ENCODE measurements at places on chromosomes 12 and 14.

DNA sequence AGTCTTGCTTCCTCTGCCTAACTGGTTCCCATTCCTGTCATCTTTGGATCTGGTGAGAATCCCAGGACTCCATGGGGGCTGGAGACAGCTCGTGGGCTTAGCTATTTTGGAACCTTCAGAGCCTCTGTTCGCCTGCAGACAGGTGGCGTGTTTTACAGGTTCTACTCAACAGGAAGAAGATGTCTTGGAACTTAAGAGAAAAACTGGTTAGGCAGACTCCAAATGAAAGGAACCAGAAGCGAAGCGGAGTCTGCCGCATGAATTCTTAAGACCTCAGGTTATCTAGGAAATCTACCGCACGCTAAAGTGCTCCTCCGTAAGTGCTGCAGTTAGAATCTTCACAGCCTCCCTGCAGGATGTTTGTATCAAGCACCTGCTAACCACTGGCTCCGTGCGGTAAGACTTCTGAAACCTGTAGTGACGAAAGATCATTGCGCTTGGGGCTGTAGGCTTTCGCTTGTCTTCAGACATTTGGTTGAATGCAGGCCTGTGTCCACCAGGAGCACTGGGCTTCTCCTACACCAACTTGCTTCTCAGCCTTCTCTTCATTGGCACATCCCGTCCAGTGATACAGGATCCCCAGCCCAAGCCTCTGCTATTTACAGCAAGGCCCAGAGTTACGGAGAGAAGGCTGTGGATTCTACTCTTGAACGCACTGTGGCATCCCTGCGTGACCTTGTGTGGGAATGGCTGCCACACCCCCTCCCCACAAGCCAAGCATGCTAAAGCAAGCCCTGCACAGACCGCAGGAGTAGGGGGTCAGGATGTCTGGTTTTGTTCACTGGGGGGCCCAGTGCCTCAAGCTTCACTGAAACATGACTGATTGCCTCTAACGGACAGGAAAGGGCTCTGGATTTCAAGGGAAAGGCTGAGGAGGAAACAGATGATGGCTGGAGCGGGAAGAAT is 35.0 kb downstream of the ACADS start:
- peak; percentile 10 for DNase-seq

- DNase-seq = no peak
Measured at GRCh38 chr12:34595749-34596733, 573.7 kb downstream of the ALG10 start.

GRCh38 chr14:49381778-49382177 is 204.4 kb downstream of the RPS29 start:
- no peak for DNase-seq

DNA sequence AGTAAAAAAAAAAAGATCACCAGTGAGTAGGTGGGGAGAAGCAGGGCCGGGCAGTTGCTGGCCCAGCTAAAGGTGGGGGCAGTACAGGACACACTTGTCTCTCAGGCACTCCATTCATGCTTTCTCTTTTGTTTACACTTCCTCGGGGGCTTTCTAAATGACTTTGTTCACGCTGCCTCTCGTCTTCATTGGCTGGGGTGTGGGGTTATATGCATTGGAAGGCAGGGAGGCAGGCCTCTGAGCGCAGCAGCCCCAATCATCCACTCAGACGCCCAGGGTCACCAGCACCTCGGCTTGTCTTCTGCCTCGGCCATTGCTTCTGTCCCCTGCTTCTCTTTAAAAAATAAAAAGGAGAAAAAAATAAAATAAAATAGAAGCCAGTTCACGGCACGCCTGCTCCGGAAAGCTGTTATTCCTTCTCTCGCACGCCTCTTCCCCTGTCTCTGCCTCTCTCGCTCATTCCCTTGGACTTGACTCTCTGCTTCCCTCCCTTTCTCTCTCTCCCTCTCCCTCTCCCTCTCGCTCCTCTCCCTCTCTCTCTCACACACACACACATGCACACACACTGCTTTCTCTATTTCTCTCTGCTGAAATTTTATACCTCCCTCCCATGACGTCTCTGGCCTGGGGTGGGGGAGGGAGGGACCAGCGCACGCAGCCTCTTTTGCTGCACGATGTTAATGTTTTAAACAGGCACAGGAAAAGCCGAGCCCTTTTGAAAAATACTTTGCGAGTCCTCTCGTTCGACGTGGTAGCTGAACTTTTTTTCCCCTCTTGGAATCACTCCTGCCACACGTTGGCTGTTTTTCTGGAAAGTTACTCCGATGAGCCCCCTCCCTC is at the start of gene TGFB3:
TSS of gene TGFB3 (minus strand) at position 570 of the 840 bp plus-strand sequence. CDS start 1,102 bp downstream, outside the sequence.
- peak; percentile 42 for DNase-seq

GRCh38 chr14:67623114-67623513 is 3.4 kb downstream of the ARG2 start:
- DNase-seq = no peak

- DNase-seq = no peak
Measured at GRCh38 chr12:115870510-115870909, 407.0 kb downstream of the MED13L start.

All from cerebellar cortex (tissue), 1 donor.